ENCODE measurements at places on chromosomes 2 and 18.

DNA sequence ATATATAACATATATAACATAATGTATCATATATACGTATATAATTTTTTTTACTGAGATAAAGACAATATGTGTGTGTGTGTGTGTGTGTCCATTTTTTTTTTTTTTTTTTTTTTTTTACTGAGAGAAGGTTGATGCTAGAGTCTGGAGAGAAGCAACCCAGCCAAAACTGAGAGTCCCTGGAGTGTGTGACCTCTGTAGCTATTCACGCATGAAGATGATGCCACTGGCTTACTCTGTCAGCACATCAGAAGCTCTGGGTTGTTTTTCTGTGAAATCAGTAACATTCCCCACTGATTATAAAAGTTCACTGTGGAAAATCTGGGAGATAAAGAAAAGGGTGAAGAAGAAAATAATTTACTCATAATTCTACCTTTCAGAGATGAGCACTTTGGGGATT is 27.2 kb downstream of the CCDC195 start:
- DNase-seq, result no peak

DNA sequence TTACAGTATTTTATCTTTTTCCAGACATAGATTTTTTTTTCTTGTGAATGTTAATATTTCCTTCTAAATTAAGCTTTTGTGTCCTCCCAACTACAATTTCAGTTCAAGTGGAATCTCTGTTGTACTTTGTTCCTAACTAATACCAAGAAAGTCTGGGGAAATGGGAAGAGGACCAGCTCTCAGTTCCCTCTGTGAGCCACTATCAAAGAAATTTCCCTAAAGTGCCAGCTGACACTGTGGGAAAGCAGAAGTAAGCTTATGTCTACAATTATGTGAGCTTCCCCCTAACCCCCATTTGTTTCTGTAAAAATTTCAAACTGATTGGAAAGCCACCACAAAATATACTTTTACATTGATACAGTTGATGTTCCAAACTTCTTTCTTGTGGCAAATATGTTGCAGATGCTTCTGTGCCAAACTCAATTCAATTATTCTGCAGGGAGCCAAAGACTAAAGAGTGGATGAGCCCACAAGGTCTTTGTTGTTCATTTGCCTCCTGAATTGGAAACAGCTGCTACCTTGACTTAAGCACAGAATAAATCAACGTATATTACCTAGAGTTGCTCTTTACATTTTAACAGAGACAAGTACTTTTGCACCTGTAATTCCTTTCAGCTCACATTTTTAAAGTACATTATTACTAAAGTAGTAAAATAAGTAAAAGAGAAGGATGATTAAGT is 306.6 kb downstream of the PTH2R start:
- no peak for DNase-seq

GRCh38 chr2:215660687-215661086 is 224.8 kb upstream of the FN1 start:
- DNase-seq, result no peak

DNA sequence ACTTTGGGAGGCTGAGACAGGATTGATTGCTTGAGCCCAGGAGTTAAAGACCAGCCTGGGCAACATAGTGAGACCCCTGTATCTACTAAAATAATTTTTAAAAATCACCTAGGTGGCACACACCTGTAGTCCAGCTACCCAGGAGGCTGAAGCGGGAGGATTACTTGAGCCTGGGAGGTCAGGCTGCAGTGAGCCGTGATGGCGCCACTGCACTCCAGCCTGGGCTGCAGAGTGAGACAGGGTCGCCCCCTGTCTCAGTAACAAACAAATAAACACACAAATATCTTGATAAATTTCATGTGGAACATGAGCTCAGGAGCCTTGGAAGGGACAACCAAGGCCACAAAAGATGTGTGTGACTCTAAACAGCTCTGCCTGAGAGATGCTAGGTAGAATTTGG is 11.7 kb upstream of the ANKRD53 start:
- DNase-seq, result no peak

GRCh38 chr2:177547122-177547521 is 154.5 kb downstream of the AGPS start:
- no peak for DNase-seq

- DNase-seq, result no peak
Observed at GRCh38 chr2:239329284-239329971, 71.4 kb downstream of the HDAC4 start.

DNA sequence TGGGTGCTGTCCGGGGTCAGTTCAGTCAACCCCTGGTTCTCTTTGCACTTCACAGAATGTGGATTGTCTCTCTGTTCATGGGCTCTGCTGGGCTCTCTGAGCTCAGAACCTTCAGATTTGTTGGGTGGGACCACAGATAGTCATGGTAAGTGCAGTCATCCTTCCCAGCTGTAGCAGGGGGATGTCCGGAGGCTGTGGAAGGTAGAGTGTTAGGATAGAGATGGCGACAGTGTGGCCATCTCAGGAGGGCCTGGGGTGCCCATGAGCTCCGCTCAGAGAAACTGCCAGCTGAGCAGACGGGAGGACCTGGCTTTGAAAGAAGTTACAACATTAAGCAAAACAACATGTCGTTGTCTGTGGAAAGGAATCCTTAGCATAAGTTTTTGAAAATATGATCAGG is 149.8 kb downstream of the FAM210A start:
- no peak for DNase-seq

GRCh38 chr18:46378864-46379207 is 274.7 kb downstream of the HAUS1 start:
- no peak for DNase-seq

DNA sequence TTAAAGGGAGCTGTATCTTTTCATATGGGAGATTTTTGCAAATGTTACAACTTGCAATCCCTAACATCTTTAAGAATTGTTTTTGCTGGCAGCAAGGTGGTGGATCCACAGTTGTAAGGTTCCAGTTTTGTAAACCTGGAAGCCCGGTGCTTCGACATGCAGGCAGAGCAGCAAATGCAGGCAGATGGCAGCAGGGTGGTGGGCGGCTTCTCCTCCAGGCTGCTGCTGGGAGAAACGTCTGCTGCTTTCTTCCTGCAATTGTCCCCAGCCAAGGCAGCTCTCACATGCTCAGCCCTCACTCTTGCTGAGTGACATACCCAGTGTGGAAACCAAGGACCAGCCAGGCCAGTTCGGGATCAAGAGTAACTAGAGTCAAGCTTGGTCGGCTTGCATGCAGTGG is 166.0 kb downstream of the SEPTIN10 start:
- peak; percentile 28 for DNase-seq

DNA sequence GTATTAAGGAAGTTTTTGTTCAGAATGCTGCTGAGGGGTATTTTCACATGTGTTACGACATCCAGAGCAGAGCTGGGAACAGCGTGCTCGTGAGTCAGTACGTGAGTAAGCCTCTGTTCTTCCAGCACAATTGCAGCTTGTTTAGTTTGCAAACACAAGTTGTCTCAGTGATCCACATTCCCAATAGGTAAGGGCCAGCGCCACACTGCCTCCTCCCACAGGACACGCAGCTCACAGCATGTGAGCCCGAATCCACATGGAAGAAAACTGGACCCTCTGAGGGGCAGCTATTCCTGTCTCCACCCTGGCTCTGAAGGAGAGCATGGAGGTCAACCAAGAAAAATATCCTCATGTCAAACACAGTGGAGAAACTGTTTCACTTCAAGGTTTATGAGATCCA is 173.9 kb upstream of the PID1 start:
- DNase-seq, result no peak

- no peak for DNase-seq
Observed at GRCh38 chr2:231222318-231223000, 24.0 kb downstream of the ARMC9 start.

DNA sequence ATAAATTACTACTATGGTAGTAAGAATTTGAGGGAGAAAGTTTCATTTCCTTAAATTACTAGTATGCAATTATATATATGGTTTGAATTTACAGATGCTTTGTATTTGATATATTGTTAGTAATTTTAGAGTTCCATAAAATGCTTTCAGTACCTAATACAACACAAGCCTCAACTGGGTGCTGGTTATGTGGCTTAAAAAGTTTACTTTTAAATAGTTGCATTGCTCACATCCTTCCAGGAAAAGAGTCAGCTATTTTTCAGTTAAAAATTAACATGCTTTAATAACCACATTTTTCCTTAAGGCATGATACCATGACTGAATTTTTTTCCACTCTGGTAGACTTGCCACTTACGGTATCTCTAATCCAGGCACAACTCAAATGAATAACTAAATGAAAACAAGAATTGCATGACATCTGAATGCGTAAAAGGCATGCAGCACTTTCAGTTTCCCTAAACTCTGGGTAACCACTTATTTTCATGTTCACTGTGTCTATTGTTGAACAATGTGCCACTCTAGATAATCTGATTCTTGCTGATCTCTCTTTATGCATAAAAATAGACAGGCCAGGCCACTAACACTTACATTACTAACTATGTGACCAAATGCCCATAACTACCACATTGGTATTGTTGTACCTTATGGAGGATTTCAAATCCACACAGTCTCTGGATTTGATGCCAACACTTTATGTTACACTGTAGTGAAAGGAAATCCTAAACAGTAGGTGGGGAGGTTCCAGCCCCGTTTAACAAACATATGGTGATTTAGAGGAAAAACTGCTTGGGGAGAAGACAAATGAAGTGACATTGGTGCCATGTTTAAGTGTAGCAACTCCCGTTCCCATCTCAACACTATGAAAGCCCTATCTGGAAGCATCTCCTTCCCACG is 35.5 kb upstream of the SLC35F5 start:
- no peak for DNase-seq

DNA sequence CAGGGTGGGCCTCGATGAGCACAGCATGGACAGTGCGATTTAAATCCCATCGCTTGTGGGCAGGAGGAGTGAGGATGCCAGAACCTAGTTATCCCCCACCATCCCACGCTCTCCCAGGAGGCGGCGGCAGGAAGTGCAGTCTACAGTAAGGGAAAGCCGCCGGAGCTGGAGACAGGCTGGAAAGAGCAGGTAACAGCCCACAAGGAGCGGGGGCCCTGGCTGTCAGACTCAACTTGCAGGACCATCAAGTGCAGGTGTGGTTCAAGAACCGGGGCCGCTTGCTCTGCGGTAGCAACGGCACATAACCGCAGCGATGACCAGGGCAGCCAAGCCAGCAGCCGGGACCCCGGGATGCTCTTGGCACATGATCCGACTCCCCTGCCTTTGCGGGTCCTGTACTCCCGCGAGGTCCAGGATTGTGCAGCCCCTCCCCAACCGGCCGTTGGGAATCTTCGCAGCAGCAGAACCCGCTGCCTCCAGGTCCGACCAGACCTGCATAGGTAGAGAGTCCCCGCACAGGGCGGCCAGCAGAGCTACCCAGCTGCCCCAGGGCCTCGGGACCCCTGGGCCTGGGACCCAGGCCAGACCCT is 82.1 kb downstream of the BIN1 start:
- peak; percentile 53 for DNase-seq

- no peak for DNase-seq
Observed at GRCh38 chr2:128003463-128003862, 24.4 kb downstream of the SAP130 start.

DNA sequence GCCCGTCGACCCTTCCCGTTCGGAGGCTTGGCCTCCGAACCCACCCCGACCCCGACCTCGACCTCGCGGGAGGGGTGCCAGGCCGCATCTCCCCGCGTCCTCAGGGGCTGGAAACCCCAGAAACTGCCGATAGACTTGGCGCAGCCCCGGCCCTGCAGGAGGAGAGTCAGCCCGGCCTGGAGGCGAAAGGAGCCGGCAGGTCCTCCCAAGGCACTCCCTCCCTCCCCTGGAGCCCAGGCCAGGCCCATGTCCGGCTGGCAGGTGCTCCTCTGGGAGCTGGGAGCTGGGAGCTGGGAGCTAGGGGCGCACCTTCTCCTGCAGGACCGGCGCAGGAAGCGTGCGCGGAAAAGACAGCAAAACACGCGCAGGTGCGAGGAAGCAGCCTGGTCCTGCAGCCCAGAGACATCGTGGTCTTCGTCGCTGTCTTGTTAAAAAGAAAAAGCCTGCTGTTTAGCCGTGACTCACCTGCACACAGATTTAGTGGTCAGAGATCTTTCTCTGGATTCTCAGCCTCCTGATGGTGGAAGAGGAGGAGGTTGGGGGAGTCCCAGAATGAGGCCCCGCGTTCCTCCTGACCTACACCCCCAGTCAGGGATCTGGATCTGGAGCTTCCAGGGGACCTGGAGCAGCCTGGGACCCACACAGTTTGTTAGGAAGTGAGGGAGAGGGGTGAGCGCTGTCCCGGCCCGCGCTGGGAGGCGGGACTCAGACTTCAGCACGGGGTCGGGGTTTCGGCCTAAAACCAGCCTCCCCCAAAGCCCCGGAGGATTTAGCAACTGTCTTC is 660 bp upstream of the MBP start:
- DNase-seq, result no peak

GRCh38 chr18:33239298-33239697 is 201.2 kb downstream of the CCDC178 start:
- DNase-seq, result no peak

- no peak for DNase-seq
Observed at GRCh38 chr2:74364533-74365505, 15.3 kb downstream of the DCTN1 start.

DNA sequence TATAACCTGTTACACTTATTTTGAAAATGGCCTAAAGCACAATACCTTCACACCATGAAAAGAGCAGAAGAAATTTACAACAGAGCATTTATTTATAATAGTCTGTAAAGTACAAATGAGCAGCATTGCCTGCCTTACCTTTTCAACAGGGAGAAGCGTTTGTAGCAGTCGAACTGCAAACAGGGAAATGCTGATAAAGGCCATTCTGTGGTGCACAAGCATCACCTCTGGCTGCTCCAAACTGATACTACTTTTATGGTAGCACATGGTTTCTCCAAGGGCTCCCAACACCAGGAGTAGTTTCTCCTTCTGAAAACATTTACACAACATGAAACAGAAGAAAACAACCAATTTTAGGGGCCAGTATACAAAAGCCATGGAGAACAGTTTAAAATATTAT is 28.9 kb downstream of the RTTN start:
- no peak for DNase-seq

GRCh38 chr18:47595831-47596501 is 334.5 kb downstream of the SMAD2 start:
- DNase-seq, result no peak

DNA sequence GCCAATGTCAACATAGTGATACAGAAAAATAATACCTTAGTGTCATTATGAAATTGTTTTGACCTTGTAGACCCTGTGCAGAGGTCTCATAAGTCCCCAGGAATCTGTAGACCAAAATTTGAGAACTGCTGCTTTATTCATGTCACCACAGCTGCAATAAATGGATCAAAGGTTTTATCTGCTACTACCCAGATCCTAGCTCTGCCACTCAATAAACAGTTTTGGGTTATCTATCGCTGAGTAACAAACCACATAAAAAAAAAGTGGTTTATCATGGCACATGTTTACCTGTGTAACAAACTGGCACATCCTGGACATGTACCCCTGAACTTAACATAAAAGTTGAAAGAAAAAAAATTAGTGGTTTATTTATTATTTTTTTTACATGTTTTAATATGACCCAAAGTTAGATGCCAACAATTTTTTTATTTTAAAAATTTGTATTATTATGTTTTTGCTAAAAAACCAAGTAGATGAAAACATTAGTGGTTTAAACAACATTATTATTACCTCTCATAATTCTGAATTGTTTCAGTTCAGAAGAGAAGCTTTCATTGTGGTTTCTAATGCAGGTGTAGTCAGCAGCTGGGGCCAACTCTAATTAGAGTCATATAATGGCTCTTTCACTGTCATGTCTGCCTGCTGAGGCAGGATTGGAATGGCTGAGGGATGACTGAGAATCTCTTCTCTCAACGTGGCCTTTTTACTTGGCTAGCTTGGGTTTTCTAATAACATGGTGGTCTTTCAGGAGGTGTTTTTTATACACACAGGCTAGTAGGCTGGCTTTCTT is 103.3 kb upstream of the SLC38A11 start:
- DNase-seq, result no peak

- DNase-seq, result no peak
Observed at GRCh38 chr2:43559391-43560230, 36.2 kb downstream of the THADA start.

Data from cerebellar nuclear complex (tissue), 1 donor.